Thoracic aorta endothelial cell (primary cell): ENCODE measurements at places on chromosomes 16 and 17. TPM values are rescaled to one million over a fixed set of nuclear protein-coding genes. Genes with fewer than 3 reads are reported as not detected.

TMEM114 gene
- not detected in 2 replicates for total RNA-seq

SNAI3 gene
- 0.13 TPM in 1 of 2 replicates, not detected in the other for total RNA-seq

COG8 gene
- total RNA-seq: 24.7 and 36.8 TPM in 2 replicates

KRT12 gene
- total RNA-seq: not detected in 2 replicates

EPN3 gene
- total RNA-seq: 0.07 and 0.13 TPM in 2 replicates

PCGF2 gene
- 9.2 and 13.4 TPM in 2 replicates for total RNA-seq

CIBAR2 gene
- total RNA-seq: not detected in 2 replicates

ZNF624 gene
- 5.6 and 6.6 TPM in 2 replicates for total RNA-seq

PSMD11 gene
- 187 and 214 TPM in 2 replicates for total RNA-seq

NAGS gene
- total RNA-seq: 1.7 and 4.3 TPM in 2 replicates

SULT1A4 gene
- 3.7 and 11.6 TPM in 2 replicates for total RNA-seq

APOBR gene
- total RNA-seq: not detected in 2 replicates

RAMP2 gene
- total RNA-seq: 1.5 and 2.4 TPM in 2 replicates

MTSS2 gene
- 19.2 and 26.3 TPM in 2 replicates for total RNA-seq

MMP2 gene
- 135 and 238 TPM in 2 replicates for total RNA-seq

SBK1 gene
- 0.07 and 0.27 TPM in 2 replicates for total RNA-seq

CXCL16 gene
- 2.8 and 5.6 TPM in 2 replicates for total RNA-seq

CES5A gene
- not detected in 2 replicates for total RNA-seq

NACA2 gene
- total RNA-seq: not detected in 2 replicates

MYOCD gene
- total RNA-seq: not detected in 2 replicates

BAIAP2 gene
- 10.6 and 14.0 TPM in 2 replicates for total RNA-seq
